ENCODE measurements at places on chromosomes 1 and 21. TPM values are rescaled to one million over a fixed set of nuclear protein-coding genes. Genes with fewer than 3 reads are reported as not detected.

Gene PLA2G2C
- total RNA-seq, result not detected

Gene ST6GALNAC3
- total RNA-seq, result 4.1 TPM

Gene VAMP3
- 133 TPM for total RNA-seq

Gene MLLT11
- total RNA-seq, result 26.4 TPM

Gene LCE2D
- not detected for total RNA-seq

Gene RGS7
- total RNA-seq, result 0.34 TPM

Gene KLHL21
- 69.5 TPM for total RNA-seq

Gene HES3
- not detected for total RNA-seq

Gene PLA2G2A
- total RNA-seq, result not detected

Gene GOLT1A
- total RNA-seq, result 5.0 TPM

Gene NES
- total RNA-seq, result 76.8 TPM

Gene THEM5
- not detected for total RNA-seq

Gene EPS8L3
- 0.55 TPM for total RNA-seq

Gene EPHX1
- 23.6 TPM for total RNA-seq

Gene NEK2
- total RNA-seq, result 4.3 TPM

Gene SELP
- not detected for total RNA-seq

Gene SYT6
- not detected for total RNA-seq

Gene SLC44A3
- 13.1 TPM for total RNA-seq

Gene CHI3L2
- total RNA-seq, result 7.5 TPM

Gene TRIM46
- 9.1 TPM for total RNA-seq

Gene WDR64
- not detected for total RNA-seq

Gene EXTL1
- total RNA-seq, result 1.3 TPM

Gene TMEM54
- total RNA-seq, result 162 TPM

Gene DMRTB1
- total RNA-seq, result not detected

Gene LCE1D
- total RNA-seq, result not detected

Gene CHI3L1
- total RNA-seq, result 1.5 TPM

Gene BMP8A
- 1.7 TPM for total RNA-seq

Gene PTGS2
- 5.4 TPM for total RNA-seq

Gene LRIF1
- total RNA-seq, result 26.4 TPM

Gene NEXN
- 6.6 TPM for total RNA-seq

Gene EPHA10
- 0.55 TPM for total RNA-seq

Gene DMRTA2
- not detected for total RNA-seq

Gene PLPP3
- total RNA-seq, result 4.9 TPM

Gene TEX38
- total RNA-seq, result not detected

Gene SMPDL3B
- total RNA-seq, result 23.3 TPM

Gene CLIC4
- 224 TPM for total RNA-seq

Gene RAB42
- total RNA-seq, result 13.5 TPM

Gene CCDC27
- total RNA-seq, result not detected

Gene CFH
- 0.89 TPM for total RNA-seq

Gene LEMD1
- 4.3 TPM for total RNA-seq

Gene S100A7A
- total RNA-seq, result not detected

Gene OR2T35
- total RNA-seq, result not detected

Gene MRPL20
- total RNA-seq, result 159 TPM

Gene NUDT4B
- 25.3 TPM for total RNA-seq

Gene OR2L8
- not detected for total RNA-seq

Gene GPR3
- 1.6 TPM for total RNA-seq

Measured in kidney epithelial cell (primary cell).